D341Med (cell line): ENCODE measurements at places on chromosomes 16 and 17.
A peak's percentile ranks its signal among the peaks of the same experiment; 100 is the strongest.

- DNase-seq, result no peak
Measured at GRCh38 chr17:41959030-41959335, 7.6 kb upstream of the CNP start.

DNA sequence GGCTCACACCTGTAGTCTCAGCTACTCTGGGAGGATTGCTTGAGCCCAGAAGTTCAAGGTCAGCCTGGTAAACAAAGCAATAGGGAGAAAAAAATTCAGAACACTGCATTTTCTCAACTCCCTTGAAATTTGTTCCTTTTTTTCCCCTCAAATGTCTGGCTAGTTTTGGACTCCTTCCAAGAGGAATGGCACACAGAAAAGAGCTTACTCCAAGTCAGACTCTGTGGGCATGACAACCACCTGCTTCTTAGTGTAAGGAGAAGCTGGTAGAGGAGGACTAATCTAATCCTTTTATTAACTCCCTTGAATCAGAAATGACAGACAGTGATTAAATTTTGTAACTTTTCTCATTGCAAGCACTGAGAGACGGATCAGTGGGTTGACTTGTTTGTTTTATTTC lies 27.9 kb upstream of the HYDIN start:
- DNase-seq, result no peak

DNA sequence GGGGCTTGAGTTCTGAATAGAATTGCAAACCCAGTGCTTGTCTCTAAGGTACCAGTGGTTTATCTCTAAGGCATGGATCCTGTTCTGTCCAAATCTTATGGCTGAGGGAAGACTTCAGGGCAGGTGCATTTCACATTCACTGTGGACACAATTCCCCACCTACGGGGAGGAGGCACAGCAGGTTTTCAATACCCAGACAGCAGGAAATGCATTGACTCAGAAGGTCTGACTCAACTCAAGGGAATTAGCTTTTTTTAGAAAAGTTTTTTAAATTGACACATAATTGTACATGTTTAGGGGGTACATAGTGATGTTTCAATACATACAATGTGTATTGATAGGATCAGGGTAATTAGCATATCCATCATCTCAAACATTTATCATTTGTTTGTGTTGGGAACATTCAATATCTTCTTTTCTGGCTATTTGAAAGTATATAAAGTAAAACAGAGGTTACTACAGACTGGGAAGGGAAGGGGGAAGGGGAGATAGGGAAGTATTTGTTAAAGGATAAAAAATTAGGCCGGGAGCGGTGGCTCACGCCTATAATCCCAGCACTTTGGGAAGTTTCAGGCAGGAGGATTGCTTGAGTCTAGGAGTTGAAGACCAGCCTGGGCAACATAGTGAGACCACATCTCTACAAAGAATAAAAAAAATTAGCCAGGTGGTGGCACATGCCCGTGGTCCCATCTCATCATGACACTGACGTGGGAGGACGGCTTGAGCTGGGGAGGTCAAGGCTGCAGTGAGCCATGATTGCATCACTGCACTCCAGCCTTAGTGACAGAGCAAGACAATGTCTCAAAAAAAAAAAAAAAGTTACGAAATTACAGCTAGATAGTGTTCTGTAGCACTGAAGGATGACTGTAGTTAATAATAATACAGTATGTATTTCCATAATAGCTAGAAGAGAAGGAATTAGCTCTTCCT lies 54.9 kb downstream of the RGS9 start:
- no peak for DNase-seq

GRCh38 chr16:30953511-30954124 lies 3.9 kb upstream of the SETD1A start:
- peak; percentile 80 for DNase-seq

DNA sequence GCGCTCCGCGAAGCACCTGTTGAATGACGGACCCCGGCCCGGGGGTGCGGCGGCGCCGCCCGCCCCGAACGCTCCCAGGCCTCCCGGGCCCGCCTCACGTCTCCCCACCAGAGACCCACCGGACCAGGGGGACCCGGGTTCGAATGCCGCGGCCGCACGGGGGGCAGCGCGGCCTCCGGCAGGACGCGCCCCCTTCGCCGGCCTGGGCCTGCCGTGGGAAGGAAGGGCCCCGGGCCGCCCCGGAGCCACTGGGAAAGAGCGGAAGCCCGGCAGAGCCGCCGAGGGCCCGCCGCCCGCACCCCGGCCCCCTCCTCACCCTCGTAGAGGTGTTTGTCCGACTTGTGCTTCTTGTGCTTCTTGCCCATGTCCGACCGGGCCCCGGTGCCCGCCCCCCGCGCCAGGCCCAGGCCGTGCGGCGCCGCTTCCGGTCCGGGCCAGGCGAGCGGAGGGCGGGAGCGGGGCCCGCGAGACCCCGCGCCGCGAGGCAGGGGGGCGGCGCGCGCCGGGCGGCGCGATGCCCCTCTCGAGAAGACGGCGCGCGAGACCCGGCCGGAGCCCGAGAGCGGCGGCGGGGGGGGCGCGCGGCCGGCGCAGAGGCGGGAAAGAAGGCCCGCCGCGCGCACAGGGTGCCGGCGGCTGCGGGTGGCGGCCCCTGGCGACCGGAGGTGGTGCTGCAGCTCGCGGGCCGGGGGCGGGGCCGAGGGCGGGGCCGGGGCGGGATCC lies at the start of gene BRD7:
TSS of gene BRD7 (minus strand) at position 579 of the 723 bp plus-strand sequence. CDS start at position 365, 214 bp downstream.
- DNase-seq, result peak; percentile 95

GRCh38 chr16:54652201-54652770 lies 278.4 kb upstream of the IRX5 start:
- no peak for DNase-seq

- DNase-seq, result no peak
Measured at GRCh38 chr17:62098623-62099231, 33.6 kb upstream of the MED13 start.

DNA sequence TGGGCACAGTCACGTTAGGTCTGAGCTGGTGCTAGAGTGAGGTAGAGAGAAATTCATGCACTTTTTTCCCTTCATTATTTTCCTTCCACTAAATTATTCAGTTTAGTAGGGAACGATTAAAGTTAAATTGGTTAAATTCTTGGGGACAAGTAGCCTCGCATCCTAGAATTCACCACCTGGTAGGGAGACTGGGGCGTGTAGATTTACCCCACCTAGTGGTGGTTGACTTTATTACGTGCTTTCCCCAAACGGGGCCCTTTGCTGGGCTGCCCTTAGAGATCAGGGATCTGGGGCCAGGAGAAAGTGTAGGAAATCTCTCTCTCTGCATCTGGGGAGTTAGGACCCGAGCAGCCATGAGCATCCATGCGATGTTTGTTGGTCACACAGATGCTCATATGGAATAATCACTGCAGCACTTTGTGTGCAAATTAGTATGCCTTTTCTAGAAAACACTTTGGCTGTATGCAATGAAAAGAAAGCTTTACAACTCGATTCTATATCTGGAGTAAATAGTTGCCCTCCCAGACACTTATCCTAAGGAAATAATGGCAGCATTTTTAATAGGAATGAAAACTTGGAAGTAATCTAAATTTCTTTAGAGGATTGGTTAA lies 107.0 kb downstream of the PLCG2 start:
- peak; percentile 75 for DNase-seq

- DNase-seq, result no peak
Measured at GRCh38 chr17:69858460-69858859, 216.6 kb upstream of the KCNJ16 start.

DNA sequence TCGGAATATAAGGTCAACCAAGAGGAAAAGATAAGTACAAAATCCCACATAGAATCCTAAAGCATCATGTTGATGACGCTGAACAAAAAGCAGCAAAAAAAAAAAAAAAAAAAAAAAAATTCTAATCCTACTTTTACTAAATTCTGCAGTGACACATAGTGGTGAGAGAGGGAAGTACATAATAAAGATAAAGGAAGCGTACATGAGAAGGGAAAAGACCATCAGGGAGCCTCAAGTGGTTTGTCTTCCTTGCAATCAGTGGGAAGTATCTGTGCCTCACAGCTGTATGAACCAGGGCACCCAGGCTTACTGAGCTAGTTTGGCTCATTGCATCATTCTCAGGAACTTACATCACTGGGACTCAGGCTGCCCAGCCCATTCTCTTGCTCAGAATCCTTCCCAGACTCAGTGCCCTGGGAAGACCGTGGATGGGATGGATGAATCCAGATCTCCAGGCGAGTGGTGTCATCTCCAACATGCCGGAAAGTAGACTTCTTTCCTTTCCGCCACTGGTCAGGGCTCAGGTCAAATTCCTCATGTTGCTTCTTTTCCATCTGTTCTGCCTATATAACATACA lies 21.2 kb downstream of the SMG6 start:
- DNase-seq, result peak; percentile 38

- DNase-seq, result no peak
Measured at GRCh38 chr16:81673432-81673831, 105.7 kb upstream of the PLCG2 start.

GRCh38 chr16:2467528-2468232 lies 3.4 kb upstream of the NTN3 start:
- peak; percentile 80 for DNase-seq

DNA sequence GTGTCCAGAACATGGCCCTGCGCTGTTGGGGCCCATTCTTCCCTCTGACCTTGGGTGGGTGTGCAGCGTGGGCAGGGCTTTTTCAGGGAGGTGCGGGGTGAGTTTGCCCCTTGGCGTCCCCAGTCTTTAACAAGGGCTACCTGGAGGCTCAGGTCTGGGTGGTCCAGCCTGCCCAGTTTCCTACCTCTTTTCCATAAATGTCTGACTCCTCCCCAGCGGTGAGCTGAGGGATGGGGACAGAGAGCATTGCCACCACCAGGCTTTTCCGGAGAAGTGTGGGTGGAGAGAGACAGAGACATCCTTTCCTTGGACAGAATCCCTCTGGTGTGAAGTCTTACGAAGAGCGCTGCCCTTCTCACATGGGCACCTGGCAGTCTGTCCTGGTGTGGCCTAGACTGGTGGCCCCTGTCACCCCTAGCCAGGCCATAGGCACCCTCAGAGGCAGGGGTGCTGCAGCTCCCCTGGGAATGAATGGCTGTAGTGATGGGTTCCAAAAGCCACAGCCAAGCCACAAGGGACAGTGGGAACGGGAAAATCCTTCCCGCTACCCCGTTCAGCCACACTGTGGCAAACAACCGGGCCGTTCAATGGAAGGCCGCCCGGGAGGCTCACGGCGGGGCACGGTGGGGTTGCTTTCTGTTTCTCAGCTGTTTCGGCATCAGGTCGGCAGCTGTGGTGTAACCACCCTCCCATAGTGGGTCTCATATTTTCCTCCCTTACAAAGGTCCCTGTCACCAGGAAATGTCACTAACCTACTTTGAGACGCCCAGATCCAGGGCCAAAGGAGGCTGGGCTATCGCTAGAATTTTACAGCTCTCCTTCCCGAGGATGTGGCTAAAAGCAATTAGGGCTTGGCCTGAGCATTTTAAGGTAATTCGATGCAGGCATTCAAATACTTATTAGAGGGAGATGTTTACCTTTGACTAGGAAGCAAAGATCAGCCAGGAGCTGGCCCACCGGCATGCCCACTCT lies 61.9 kb upstream of the GSE1 start:
- DNase-seq, result no peak

DNA sequence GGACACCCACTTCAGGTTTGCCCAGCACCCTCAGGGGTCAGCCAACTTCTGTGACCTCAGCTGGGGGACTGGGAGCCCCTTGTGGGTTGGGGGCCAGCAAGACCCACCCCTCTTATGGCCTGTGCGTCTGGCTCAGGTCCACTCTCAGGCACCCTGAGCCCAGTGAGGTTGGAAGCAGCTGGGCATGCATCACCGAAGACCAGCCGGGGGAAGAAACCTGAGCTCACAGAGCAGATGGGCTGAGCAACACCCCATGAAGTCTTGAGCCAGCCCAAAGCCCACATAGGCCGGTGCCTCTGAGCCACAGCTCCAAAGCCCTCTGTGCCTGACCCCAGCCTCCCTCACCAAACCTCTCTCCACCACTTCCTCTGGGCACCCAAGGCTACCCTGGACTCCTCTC lies 166.7 kb downstream of the RBFOX3 start:
- no peak for DNase-seq

DNA sequence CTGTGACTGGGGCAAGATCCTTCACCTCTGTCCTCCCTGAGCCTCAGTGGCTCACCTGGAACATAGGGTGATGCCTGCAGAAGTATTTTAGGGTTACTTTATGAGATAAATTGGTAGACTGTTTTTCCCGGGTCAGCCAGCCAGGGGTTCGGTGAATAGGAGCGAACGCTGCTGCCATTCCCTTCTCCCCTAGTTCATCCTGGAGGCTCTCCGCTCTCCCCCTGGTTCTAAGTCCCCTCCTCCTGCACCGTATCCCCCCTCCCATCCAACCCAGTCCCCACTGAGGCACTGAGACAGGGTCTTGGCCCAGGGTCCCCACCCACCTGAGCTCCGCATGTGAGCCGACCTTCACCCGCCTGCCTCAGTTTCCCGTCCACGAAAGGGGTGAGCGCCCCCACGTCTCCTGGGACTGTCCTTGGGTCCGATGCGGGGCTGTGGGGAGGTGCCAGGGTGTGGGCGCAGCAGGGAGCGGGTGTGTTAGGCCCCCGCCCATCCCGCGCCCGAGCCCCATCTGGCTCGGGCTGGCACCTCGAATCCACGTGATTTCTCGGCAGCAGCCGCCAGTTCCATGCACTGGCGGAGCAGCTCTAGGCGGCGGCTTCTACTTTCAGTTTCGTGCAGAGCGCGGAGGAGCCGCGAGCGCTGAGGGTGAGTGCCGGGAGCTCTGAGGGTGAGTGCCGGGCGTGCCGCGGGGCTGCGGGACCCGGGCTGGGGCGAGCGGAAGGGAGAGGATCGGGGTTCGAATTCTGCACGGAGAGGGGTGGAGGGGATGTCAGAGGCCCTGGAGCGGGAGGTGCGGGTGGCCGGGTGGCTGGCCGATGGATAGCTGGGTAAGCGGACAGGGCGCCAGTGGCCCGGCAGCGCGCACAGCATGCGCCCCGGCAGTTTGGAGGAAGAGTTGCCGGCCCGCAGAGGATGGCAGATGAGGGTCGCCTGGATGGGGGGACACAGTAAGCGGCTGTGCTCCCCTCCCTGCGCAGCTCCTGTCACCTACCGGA lies at the start of gene NLRC5:
TSS of gene NLRC5 (plus strand) at position 610 of the 998 bp plus-strand sequence. CDS start 31,156 bp downstream, outside the sequence.
- DNase-seq, result peak; percentile 86

GRCh38 chr16:49588026-49588425 lies 214.4 kb downstream of the C16orf78 start:
- DNase-seq, result no peak

- DNase-seq, result no peak
Measured at GRCh38 chr16:67506468-67506867, 22.2 kb upstream of the RIPOR1 start.

DNA sequence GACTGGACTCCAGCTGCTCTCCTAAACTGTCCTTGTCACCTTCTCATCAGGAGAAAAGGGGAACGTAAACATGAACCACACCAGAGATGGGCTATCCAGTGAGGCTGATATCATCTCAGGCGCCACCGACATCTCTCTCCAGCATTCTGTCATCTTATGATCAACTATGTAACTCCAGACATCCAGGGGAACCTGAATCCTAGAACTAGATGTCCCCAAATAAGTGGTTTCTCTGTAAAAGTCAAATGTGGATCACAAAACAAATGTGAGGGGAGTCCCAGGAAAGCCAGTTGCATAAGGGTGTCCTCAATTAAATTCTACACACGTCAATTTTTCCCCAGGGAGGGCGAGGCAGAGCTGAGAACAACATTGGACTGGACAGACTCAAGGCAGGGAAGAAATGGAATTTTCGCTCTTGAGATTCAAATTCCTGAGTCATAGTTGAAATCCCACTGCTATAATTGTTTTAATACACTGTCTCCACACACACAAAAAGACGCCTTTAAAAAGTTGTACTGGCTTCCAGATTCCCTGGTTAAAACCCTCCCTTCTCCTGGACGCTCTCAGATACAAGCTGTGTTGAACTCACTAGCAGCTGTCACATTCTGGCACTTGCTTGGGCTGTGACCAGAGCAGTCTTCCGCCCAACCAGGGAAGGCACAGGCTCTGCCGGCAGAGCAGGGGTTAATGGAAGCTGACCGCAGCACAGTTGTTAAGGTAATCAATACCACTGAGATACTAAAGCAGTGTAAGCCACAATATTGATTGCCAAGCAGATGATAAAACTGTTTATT lies 62.6 kb downstream of the ZFHX3 start:
- no peak for DNase-seq

- DNase-seq, result peak; percentile 95
Measured at GRCh38 chr17:42554250-42555121, 1.8 kb downstream of the HSD17B1 start.
